ENCODE measurements at places on chromosomes 11 and 22. TPM values are rescaled to one million over a fixed set of nuclear protein-coding genes. Genes with fewer than 3 reads are reported as not detected.
A peak's percentile ranks its signal among the peaks of the same experiment; 100 is the strongest.

The SLC7A4 gene
- 0.68 TPM for polyA plus RNA-seq

The OR4A16 gene
- not detected for polyA plus RNA-seq

The DDIAS gene
- 0.11 TPM for polyA plus RNA-seq

The CALCB gene
- polyA plus RNA-seq = 0.89 TPM

The VWA5A gene
- 27.9 TPM for polyA plus RNA-seq

The NUDT22 gene
- polyA plus RNA-seq = 115 TPM

The CRACR2B gene
- polyA plus RNA-seq = 263 TPM

DNA sequence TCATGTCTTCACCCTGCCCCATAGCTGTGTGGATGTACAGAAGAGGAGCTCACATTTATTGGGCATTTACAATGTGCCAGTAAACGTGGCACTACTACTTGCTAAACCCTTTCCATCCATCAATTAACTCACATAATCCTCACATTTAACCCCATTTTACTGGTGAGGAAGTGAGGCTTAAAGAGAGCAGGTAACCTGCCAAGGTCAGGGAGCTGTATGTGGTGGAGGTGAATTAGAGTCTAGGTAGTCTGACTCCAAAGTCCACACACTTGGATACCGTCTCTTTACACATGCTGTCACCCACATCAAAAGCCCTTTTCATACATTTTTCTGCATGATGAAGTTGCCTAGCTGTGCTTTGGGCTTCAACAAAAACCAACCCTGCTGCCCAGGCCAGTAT lies 10.8 kb downstream of the PLEKHA7 start:
- H3K36me3 ChIP-seq = no peaks in the 10 kb centered on the region
- H3K4me3 ChIP-seq = no peak overlapping the region
- no peak for DNase-seq
- H3K27me3 ChIP-seq = no peaks in the 10 kb centered on the region
- H3K27ac ChIP-seq = no peak overlapping the region

DNA sequence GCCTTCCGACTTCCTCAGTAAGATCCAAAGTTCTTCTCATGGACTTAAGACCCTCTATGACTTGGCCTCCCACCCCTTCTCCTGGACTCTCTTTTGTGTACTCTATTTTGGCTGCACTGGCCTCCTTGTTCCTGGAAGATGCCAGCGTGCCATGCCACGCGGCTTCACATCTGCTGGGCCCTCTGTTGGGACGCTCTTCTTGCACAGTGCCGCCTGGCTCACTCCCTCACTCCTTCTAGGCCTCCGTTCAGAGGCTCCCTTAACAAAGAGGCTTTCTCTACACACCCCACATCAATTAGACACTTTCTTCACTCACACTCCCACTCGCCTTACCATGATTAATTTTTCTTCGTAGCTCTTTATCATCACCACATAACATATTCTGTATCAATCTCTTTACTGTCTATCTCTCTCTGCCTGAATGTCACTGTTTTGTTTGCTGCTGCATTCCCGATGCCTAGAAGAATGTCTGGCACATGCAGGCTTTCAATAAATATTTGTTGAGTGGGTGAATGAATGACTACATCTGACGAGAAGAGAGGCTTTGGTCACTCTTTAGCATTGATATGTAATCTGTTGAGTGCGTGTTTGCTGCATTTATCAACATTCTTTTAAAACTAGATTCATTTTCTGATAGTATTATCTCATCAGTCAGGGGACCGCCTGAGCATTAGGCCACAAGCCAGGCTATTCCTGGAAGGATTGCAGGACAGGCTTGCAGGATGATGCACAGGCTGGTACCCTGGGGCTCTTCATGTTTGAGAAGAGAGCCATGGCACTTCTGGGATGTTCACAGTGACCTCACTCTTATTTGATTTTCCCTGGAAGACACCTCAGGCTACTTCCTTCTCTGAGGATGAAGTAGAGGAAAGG lies 60.6 kb upstream of the AMPD3 start:
- no peak overlapping the region for H3K4me3 ChIP-seq
- no peaks in the 10 kb centered on the region for H3K4me1 ChIP-seq
- H3K27ac ChIP-seq = no peak overlapping the region
- H3K27me3 ChIP-seq = no peaks in the 10 kb centered on the region

GRCh38 chr11:128894286-128894681 lies 3.1 kb downstream of the KCNJ5 start:
- H3K4me3 ChIP-seq = peak overlapping the region; percentile 70
- no peak for DNase-seq

GRCh38 chr22:41252365-41252764 lies 11.6 kb upstream of the CHADL start:
- no peak overlapping the region for H3K27ac ChIP-seq
- peaks cover 4% of the 10 kb centered on the region for H3K36me3 ChIP-seq
- DNase-seq = no peak
- H3K4me3 ChIP-seq = no peak overlapping the region

DNA sequence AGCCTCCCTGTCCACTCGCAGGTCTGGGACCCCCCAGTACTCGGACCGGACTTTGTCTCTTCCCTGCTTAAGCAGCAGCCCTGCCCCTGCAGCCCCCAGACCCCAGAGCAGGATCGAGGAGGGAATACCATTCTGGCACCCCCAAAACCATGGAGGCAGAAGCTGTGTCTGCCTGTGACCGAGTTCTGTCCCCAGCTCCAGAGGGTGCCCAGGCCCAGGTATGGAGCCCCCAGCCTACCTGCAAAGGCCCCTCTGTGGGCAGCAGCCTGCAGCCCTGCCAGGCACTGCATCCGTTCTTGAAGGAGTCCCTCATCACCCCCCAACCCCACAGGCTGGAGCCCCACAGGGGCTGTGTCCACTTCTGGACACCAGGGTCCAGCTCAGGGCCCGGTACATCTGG lies 163.8 kb downstream of the BRD1 start:
- no peaks in the 10 kb centered on the region for H3K4me1 ChIP-seq
- no peaks in the 10 kb centered on the region for H3K27me3 ChIP-seq
- H3K36me3 ChIP-seq = no peaks in the 10 kb centered on the region
- DNase-seq = no peak
- no peak overlapping the region for H3K4me3 ChIP-seq
- no peak overlapping the region for H3K27ac ChIP-seq

DNA sequence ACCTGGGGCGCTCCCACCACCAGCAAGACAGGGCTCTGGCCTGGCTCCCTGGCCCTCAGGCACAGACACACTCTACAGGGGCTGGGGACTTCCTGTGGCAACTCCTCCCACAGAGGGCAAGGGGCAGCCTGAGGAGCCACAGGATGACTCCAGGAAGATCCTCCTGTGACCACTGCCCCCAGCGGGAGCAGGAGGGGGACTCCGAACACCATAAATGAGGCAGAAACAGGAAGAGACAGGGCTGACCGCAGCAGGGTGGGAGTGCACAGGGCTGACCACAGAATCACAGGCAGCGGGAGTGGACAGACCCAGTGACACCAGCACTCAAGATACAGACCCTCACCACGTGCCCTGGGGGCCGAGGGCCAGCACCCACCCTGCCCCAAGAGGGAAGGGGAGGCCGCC lies 10.8 kb downstream of the ARAP1 start:
- no peak for DNase-seq
- no peak overlapping the region for H3K27ac ChIP-seq
- H3K27me3 ChIP-seq = no peaks in the 10 kb centered on the region
- H3K4me1 ChIP-seq = no peaks in the 10 kb centered on the region
- no peaks in the 10 kb centered on the region for H3K36me3 ChIP-seq

DNA sequence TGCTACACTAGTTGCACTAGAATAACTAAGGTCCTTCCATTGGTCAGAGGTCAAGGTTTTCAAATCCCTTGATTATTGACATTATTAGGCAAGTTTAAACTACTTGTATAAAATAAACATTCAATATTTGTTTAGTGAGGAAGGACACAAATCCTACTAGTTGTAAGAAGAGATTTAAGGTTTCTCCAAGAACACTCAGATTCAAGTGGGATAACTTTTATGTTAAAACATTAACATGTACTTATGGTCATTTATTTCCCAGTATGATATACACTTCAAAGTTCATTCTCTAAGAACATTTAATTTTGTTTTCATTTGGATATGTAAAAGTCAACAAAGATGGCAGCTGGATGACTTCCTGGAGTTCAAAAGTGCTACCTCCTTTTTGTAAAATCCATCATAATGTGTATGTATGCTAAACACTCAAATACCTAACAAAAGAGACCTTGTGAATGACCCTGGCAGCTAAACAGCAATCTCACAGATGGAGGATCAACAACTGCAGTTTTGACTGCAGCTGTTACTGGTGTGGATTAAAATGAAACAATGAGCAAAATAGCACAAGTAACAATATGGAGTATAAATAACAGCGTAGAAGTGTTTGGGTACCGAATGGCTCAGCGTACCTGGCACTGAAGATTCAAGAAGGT lies 1.5 kb downstream of the CCDC90B start:
- peak overlapping the region; percentile 83 for H3K4me3 ChIP-seq
- no peaks in the 10 kb centered on the region for H3K36me3 ChIP-seq
- peak overlapping the region; percentile 99 for H3K27ac ChIP-seq
- H3K4me1 ChIP-seq = peaks cover 11% of the 10 kb centered on the region

DNA sequence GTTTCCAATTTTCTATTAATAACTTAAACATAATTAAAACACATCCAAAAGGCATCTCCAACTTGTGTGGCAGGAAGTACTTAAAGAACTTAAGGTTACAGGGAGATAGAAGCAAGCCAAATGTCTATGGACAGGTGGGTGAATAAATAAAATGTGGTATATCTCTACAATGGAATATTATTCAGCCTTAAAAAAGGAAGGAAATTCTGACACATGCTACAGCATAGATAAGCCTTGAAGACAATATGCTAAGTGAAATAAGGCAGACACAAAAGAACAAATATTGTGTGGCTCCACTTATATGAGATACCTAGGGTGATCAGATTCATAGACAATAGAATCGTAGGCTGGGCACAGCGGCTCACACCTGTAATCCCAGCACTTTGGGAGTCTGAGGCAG lies 109.6 kb downstream of the WT1 start:
- H3K4me1 ChIP-seq = no peaks in the 10 kb centered on the region
- no peaks in the 10 kb centered on the region for H3K27me3 ChIP-seq
- no peaks in the 10 kb centered on the region for H3K36me3 ChIP-seq

GRCh38 chr11:66996609-66997273 lies 21.6 kb downstream of the C11orf86 start:
- no peaks in the 10 kb centered on the region for H3K27me3 ChIP-seq
- H3K27ac ChIP-seq = no peak overlapping the region
- H3K36me3 ChIP-seq = no peaks in the 10 kb centered on the region

- peak; percentile 24 for DNase-seq
- H3K4me1 ChIP-seq = peaks cover 4% of the 10 kb centered on the region
- H3K27me3 ChIP-seq = no peaks in the 10 kb centered on the region
- H3K36me3 ChIP-seq = no peaks in the 10 kb centered on the region
- peak overlapping the region; percentile 66 for H3K4me3 ChIP-seq
- peak overlapping the region; percentile 70 for H3K27ac ChIP-seq
Measured at GRCh38 chr11:6418557-6419008, 311 bp downstream of the APBB1 start.

DNA sequence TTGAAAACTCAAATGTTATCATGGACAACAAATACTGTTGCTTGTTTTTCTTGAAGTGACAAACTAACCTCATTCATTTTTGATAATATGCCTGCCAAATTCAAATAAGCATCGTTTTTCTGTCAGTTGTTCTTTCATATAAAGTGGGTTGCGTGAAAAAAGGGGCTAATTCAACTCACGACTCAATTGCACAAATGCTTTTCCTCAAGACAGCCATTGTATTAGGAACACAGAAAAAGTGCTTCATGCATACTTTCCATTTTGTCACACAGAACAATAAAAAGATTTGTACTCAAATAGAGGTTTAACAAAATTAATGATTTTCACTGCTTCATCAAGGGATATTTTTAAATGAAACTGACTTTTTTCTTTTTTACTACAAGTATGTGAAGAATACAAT lies 94.6 kb upstream of the ALKBH3 start:
- no peaks in the 10 kb centered on the region for H3K4me1 ChIP-seq
- H3K36me3 ChIP-seq = no peaks in the 10 kb centered on the region
- no peak overlapping the region for H3K27ac ChIP-seq
- H3K4me3 ChIP-seq = no peak overlapping the region
- H3K27me3 ChIP-seq = no peaks in the 10 kb centered on the region

- no peak overlapping the region for H3K27ac ChIP-seq
- H3K4me3 ChIP-seq = no peak overlapping the region
- no peaks in the 10 kb centered on the region for H3K27me3 ChIP-seq
Measured at GRCh38 chr11:74909385-74909784, 39.5 kb downstream of the XRRA1 start.

DNA sequence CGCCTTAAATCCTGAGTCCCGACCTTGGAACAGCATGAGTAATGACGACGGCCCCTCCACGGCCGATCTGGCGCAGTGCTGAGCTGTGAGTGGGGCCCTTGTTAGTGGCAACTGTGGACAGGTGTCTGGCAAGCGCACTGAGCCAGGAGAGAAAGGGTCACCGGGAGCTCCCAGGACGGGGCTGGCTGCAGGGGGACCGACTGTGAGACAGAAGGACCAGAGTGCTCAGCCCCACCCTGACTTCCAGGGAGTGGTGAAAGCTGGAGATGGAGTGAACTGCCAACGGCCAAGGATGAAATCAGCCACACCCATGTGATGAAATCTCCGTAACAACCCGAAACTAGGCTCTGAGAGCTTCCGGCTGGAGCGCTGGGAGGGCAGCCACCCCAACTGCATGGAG lies 228.6 kb downstream of the BRD1 start:
- no peak overlapping the region for H3K4me3 ChIP-seq
- DNase-seq = no peak
- H3K27ac ChIP-seq = no peak overlapping the region
- no peaks in the 10 kb centered on the region for H3K36me3 ChIP-seq
- no peaks in the 10 kb centered on the region for H3K4me1 ChIP-seq

DNA sequence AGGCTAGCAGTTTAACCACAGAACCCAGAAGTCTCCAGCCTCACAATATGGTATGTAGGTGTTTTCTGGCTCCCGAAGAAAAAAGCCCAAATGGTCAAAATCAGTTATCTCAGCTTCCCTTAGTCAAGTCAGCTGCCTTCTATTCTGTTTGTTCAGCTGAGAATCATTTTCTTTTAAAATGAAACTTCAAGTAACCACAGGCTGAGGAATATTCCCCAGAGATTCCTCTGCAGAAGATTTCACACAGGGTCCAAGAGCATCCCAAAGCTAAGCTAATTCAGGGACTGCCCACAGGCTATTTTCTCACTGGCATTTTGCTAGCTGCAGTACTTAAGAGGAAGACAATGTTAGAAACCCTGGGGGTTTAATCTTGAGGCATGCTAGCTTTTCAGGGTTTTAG lies 977.0 kb upstream of the CHORDC1 start:
- H3K36me3 ChIP-seq = no peaks in the 10 kb centered on the region
- no peaks in the 10 kb centered on the region for H3K4me1 ChIP-seq
- DNase-seq = no peak
- no peak overlapping the region for H3K4me3 ChIP-seq
- H3K27me3 ChIP-seq = no peaks in the 10 kb centered on the region

GRCh38 chr11:57458410-57459163 lies 1.7 kb upstream of the RTN4RL2 start:
- H3K27ac ChIP-seq = no peak overlapping the region
- H3K36me3 ChIP-seq = no peaks in the 10 kb centered on the region
- H3K27me3 ChIP-seq = no peaks in the 10 kb centered on the region

DNA sequence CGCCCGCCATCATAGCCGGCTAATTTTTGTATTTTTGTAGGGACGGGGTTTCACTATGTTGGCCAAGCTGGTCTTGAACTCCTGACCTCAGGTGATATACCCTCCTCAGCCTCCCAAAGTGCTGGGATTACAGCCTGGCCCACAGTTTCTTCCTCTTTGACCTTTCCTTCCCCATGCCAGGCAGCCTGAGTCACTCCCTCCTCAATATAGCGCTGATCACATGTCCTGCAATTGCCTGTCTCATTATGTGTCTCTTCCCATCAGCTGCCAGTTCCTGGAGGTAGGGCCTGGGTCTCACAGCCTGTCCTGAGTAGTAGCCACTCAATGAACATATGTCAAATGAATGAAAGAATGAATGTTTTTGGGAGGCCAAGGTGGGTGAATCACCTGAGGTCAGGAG lies 43.0 kb upstream of the CCDC134 start:
- H3K27me3 ChIP-seq = no peaks in the 10 kb centered on the region
- no peak overlapping the region for H3K27ac ChIP-seq

All from pancreas (tissue), 10 donors.